AG08396 (cell line): ENCODE measurements at places on chromosomes 2 and 18.

DNA sequence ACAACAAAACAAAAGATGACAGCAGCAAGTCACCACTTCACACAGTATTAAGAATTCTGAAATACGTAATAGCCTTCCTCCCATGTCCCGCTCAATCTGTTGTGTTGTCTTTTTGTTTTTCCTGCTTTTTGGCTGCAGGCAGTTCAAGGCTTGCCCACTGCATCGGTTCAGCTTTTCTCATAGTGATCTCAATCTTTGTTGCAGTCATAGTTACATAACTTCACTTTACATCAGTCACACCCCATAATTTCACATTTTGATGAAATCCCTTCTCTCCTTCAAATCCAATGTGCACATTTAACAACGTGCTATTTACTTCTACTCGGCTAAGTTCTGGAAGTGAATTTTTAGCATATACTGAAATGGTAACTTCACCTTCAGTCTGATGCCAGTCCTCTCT, 33.8 kb upstream of the HAAO start:
- no peak for DNase-seq

- DNase-seq: no peak
Measured at GRCh38 chr2:16624436-16624780, 41.2 kb downstream of the CYRIA start.

DNA sequence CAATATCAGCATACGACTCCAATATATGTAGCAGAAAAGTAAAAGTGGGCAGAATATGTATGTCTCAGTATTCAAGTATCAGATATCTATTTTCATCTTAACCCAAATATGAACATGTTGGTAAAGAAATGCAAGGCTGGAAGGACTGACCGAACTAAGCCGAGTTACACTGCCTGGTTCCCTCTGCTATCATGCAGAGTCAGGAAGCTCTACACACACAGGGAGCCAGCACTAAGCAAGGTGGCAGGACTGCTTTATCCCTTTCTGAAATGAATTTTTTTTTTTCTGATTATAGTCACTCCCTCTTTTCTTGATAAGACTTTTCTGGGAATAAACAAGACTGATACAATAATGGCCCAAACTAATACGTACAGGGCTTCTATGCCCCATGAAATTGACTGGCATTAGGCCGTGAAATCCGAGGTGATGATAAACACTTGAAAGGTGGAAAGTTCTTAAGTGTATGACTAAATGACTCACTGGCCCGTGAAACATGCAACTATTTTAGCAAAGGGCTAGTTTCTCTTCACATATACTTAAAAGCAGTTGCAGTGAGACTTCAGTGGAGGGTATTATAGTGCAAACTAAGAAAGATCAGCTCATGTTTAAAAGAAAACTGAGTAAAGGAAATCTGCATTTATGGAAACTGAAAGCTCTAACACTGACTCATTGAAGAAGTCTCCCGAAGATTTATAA, 14.9 kb downstream of the DPP4 start:
- no peak for DNase-seq

- peak; percentile 45 for DNase-seq
Measured at GRCh38 chr2:47437287-47437686, 34.3 kb downstream of the MSH2 start.

GRCh38 chr18:497688-498087, 2.8 kb downstream of the COLEC12 start:
- DNase-seq: no peak

- no peak for DNase-seq
Measured at GRCh38 chr2:33011941-33012340, 65.2 kb downstream of the LTBP1 start.

- no peak for DNase-seq
Measured at GRCh38 chr2:241857041-241857541, 1.6 kb downstream of the PDCD1 start.

DNA sequence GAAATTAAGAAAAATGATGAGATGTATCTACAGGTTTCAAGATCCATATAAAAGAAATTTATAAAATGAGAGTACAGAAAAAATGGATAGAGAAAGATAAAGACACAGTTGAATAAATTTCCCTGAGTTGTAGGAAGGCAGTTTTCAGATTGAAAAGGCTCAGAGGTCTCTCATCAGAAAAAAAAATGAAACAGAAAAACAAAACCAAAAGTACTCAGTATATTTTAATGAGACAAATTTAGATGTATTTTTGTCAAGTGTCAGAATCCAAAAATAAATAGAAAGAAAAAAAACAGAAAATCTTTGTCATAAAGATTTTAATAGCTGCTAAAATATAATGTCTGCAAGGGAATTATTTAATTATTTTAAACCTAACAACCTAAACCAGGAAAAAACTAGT, 520.5 kb downstream of the KCNJ3 start:
- DNase-seq: no peak
